ENCODE measurements at places on chromosomes 5 and 9.

- no peak for DNase-seq
Measured at GRCh38 chr9:259405-260404, 45.0 kb downstream of the DOCK8 start.

DNA sequence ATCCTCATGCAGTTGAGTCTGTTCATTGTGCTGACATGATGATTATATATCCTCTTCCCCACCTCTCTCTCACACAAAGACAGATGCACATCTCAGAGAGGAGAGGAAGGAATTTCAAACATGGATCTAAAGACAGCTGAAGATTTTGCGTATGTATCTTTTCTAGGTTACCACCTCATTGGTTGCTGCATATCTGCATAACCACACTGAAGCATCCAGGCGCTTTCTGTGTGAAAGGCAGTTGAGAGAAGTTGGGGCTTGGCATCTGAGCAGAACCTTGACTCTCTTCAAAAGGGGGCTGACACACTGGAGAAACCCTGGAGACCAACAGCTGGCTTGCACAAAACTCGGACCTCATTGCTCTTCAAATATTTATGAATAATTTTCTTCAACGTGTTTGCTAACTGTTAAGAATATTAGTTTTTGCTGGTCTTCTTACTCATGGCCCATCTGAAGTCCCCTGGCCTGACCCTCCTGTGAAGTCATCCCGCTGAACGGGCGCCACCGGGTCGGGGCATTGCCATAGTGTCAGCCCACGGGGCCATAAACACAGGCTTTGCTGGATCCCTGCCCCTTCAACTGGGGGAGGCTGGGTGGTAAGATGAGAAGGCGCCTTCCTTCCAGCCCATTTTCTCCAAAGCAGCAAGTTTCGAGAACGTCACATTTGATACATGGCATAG is 593.2 kb upstream of the CLINT1 start:
- no peak for DNase-seq

- DNase-seq, result no peak
Measured at GRCh38 chr5:15069407-15069905, 197.9 kb upstream of the ANKH start.

DNA sequence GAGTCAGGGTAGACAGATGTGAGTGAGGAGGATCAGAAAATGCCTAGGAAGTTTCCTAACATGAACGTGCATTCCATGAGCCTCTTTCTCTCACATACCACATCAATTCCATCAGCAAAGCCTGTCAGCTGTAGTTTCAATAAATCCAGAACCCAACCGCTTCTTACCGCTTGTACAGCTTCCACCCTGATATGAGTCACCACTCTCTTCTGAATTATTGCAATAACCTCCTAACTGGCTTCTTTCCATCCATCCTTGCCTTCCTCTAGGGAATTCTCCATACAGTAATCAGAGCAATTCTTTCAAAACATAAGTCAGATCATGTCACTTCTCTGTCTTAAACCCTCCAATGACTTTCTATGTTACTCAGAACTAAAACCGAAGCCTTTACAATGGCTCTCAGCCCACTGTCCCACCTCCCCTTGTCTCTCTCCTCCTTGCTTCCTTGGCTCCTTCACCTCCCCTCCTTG is 8.1 kb upstream of the RAD23B start:
- no peak for DNase-seq

GRCh38 chr5:75012748-75013147 is 39.6 kb downstream of the GCNT4 start:
- no peak for DNase-seq

- no peak for DNase-seq
Measured at GRCh38 chr9:98974554-98974953, 30.8 kb downstream of the COL15A1 start.
